ENCODE measurements at places on chromosomes 7 and 10.

DNA sequence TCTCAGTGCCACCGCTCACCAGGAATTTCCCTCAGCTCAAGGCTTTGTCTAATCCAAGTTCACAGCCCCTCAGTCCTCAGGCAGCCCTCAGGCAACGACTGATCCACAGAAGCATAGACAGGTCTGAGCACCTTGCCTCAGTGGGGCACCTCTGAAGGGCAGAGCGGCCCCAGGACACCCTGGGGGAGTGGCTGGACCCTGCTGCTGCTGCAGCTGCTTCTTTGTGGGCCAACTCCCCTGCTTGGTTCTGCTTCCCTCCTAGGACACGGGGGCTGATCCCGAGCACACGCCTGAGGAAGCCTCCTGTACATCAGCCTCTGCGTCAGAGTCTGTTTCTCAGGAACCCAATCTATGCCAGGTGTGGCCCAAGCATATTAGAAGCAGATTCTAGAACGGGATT lies 16.2 kb downstream of the CUZD1 start:
- DNase-seq: no peak

DNA sequence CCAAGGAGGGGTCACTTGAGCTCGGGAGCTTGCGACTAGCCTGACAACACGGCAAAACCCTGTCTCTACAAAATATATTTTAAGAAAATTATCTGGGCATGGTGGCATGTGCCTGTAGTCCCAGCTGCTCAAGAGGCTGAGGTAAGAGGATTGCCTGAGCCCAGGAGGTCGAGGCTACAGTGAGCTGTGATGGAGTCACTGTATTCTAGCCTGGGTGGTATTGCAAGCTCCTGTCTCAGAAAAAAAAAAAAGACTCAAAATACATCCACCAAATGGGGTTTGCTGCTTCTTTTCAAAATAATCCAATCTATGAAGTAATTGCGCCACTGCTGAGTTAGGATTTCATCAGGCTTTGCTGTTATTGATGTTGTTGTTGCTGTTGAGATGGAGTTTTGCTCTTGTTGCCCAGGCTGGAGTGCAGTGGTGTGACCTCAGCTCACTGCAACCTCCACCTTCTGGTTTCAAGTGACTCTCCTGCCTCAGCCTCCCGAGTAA lies 11.1 kb upstream of the VIM start:
- no peak for DNase-seq

DNA sequence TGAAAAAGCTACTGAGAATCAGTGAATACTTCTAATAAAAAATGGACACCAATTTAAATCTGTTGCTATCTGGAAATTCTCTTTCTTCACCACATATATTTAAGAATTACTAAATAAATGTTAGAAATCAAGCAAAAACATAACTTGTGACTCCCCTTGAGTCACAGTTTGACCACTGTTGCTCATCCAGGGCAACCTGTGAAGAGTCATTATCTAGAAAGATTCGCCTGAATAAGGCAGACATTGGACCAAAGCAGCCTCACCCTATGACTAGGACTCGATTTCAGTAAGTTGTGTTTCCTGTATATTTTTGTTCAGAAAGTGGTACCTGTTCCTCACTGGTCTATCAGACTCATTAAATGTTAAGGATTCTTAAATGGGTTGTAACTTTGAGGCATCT lies 572.4 kb downstream of the ATRNL1 start:
- DNase-seq: no peak

DNA sequence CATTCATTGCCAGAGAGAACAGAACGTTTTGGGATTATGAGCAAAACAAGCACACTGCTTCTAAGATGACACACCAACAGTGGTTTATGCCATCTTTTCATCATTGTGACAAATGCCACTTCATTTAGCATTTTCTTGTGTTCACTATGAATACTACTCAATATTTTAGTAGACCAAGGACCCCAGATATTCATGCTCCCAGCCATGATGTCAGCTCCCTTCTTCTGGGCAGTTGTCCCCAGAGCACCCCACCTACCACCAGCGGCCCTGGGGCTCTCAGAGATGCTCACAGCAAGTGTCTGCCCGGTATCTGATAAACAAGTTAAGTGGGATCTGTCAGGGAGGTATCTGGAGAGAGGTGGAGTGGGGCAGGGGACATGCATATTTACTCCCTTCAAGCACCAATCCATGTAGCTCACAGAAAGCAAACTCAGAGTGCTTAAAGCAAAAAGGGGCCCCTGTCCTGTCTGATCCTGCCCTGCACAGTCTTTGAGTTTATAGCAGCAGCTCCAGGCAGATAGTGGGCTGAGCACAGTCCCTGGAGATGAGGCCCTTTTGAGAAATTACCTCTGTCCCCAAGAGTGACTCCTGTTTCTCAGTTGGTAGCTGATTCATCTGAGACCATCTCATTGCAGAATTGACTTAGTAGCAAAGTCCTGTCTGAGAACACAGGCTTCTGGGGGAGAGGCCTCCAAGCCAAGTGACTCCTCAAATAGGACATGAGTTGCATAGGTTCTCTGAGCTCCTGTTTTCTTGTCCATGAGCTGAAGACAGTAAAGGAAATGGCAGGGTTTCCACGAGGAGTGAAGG lies 281.8 kb upstream of the KLF6 start:
- no peak for DNase-seq

- no peak for DNase-seq
Observed at GRCh38 chr7:99365318-99366141, 9.0 kb upstream of the ARPC1B start.

DNA sequence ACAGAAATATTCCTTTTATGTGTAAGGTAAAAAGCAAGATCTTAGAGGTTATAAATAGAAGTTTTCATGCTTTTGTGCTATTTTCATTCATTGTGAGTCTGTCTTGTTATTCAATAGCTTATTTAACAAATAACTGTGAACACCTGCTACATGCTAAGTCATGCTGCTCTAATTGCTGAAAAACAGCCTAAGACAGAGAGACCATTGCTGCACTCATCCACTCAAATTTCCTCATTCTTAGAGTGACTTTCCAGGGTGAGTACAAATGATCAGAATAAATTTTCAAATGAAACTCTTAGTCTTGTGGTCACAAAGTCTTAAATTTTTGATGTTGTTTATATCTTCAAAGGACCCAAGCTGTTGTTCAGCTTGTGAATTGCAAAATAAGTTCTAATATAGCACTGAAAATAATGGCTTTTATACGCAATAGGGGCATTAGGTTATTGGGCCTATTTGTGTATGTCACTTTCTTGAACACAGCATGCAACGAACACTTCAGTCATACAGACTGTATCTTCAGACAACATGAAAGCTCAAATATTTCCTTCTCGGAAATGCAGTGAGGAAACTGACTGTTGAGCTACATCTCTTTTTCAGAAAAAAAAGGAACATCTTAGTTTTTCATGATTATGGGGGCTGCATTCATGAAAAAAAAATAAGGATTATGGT lies 247.9 kb upstream of the PCDH15 start:
- DNase-seq: no peak

DNA sequence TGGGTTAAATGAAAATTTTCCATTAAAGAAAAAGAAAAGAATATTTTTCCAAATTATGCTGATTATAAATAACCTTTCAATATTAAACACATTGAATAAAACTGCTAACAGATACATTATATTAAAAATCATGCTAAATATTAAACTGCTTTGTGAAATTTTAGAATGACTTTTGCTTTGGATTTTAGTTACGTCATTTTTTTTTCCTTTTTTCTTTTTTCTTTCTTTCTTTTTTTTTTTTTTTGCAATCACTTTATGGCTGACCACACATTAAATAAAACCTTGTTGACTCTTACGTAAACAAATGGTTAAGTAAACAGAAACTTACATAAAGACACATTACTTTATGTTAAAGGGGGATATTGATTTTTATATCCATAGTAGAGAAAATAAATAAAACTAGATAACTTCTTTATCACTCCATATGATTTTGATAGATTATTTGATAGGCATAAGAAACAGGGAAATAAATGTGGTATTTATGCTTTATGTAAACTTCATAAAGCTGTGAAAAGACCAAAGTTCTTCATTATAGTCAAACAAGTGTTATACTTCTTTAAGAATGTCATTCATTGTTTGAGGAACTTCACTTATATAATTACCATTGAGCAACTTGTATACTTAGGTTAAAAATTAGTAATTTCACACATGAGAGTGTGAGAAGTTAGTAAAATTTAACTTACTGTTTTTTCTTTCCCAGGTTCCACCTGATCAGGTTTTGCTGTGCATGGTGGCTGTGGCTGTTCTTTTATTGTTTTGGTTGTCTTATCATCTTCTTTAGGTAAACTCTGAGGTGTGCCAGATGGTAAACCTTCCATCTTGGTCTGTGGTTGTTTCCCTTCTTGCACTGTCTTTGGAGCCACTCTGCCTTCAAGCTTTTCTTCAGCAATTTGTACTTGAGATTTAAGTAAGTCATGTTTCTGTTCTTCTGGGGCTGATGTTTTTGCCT lies 197.3 kb downstream of the PCLO start:
- DNase-seq: no peak

- DNase-seq: no peak
Observed at GRCh38 chr7:37670436-37670835, 13.1 kb upstream of the GPR141 start.

DNA sequence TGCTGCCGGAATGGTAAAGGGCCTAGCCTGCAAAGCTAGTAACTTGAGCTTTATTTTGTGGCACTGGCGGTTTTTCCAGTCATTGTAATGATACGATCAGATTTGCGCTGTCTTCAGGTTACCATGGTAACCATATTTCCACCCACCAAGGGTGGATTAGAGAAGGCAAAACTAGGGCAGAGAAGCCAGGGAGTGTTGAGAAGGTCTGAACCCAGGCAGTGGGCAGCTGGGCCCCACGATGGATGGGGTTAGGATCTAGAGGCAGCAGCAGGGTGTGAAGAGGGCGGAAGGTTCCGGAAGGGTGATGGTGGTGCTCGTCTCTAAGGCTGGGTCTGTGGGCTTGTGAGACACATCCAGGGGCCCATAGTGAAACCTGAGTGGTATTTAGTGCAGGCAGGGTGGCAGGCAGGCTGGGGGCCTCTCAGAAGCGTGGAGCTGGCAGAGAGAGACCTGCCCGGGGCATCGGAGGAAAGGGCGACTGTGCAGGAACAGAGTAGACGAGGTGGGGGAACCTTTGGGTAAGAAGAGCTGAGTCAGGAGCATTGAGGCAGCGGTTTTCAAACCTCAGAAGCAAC lies 87.9 kb upstream of the GTF2I start:
- DNase-seq: no peak

GRCh38 chr10:64097391-64098122 lies 576.4 kb downstream of the REEP3 start:
- DNase-seq: no peak

GRCh38 chr10:44935201-44935965 lies 24.2 kb upstream of the RASSF4 start:
- DNase-seq: peak; percentile 84

DNA sequence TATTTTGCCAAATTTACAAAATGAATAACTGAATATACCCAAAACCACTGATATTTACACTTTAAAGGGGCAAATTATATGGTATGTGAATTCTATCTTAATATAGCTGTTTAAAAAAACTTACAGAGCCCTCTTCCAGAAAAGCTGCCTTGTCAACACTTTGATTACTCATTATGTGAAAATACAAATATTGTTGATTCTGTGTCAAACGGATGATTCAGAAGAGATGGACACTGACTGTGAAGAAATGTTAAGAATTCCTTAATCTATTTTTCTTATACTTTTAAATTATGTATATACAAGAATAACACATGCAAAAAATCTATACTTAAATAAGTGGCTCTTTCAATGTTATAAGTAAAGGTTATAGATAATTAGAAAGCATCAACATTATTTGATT lies 41.5 kb downstream of the SMURF1 start:
- no peak for DNase-seq

DNA sequence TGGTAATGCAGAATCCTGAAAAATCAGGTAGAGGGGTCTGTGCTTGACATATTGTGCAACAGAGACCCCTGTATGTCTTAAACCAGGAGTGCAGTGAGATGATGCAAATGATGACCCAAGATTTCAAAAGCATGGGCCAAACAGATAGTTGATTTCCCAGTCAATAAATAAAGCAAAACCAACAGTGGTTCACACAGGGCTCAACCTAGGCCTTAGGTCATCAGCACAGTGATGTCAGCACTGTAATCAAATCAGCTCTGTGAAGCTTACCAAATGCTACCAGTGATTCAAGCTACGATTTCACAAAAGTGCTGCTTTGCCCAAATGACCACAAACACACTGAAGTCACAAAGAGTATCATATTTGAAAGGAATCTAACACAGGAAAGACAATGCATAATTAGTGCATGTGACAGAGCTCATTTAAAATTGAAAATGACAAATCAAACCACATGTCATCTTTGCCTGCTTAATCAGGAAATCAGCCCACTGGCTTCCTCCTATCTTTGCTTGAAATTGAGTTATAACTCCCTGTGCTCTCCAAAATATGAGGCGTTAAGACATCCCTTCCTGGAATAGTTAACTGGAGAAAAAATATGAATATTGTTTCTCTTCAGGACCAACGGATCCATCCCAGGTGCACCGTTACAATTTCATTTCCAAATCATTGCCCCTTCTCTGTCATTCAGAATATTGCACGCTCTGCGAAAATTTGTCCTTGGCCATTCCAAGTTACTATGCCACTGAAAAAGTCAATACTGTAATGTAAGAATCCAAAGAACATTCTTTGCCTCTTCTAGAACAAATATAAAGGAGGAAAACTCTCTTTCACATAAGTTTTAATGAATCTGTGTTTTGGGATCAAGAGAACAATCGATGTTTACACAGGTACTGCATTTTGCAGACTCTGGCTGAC lies 41.9 kb upstream of the ASL start:
- DNase-seq: no peak

DNA sequence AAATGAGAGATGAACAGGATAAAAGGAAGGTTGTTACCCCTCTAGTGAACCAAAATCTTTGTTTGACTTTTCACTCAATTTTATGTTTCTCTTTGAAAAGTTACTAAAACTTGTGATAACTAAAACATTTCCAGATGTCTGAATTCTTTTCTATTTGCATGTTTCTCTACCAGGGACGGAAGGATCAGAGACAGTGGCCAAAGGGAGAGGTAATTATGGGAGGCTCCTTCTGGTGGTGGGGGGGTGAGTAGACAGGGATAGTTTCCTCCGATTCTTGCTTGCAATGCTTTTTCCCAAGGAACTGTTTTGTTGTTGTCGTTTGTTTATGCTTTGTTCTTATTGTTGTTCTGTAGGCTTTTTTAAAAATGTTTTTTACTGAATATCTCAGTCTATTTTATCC lies 374.8 kb downstream of the INHBA start:
- DNase-seq: no peak

DNA sequence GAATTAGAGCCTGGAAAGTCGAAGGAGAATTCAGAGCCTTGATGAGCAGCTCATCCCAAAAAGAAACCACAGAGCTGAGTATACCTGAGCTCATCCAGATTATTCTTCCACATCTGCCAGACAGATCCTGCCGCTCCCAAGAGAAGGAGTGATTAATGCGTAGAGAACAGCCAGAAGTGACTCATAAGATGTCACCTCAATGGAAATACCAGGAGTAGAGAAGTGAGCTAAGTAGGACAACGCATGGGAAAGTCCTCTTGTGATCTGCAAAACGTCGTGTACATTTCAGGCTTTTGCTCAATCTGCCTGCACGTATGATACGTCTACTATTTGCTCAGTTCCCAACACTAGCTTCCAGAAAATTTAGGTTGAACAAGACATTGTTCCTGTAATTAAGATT lies 230.5 kb upstream of the AUTS2 start:
- DNase-seq: no peak

Measured in sciatic nerve (tissue), 2 donors.